Brain microvascular endothelial cell (primary cell): ENCODE measurements at places on chromosomes 2 and 18.

DNA sequence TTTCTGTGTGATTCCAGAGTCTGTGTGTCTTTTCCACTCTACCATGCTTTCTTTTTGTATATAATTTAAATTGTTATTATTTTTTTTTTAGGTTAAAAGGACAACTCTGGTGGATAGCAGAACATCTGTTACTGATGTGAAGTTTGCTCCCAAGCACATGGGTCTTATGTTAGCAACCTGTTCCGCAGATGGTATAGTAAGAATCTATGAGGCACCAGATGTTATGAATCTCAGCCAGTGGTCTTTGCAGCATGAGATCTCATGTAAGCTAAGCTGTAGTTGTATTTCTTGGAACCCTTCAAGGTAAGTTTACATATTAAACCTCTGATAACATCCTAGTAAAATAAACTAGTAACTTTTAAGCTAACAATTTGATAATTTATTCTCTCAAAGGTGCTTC, 15.3 kb downstream of the SEH1L start:
- no peak for DNase-seq

DNA sequence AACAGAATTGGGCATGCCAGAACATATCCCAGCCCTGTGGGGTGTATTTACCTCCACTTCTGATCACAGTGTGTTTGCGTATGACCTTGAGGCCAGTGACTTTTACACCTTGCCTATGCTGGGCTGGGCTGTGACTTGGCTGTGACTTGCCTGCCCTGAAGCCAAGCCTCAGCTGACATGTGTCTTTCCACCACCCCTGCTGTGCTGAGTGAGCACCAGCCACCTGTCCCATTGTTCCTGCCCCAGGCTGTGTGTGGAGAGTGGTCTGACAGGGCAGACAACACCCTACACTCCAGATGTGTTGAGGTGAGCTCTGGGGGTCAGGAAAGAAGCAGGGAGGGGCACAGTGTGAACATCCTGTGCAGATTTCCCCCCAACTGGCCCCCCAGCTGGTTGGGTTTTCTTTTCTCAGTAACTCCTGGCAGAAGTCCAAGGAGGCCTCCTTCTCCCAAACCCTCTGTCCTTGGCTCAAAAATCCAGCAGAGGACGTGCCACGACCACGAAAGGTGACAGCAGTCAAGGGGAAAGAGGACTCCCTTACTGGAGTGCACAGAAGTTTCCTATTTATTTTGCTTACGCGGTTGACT, 5.1 kb upstream of the STEAP3 start:
- DNase-seq: peak; percentile 53

GRCh38 chr2:101989740-101990460, 1.9 kb upstream of the IL1R2 start:
- DNase-seq: no peak

GRCh38 chr18:60755134-60755533, 382.6 kb upstream of the MC4R start:
- no peak for DNase-seq

- no peak for DNase-seq
These were observed 57.7 kb downstream of the CENPO start for GRCh38 chr2:24850944-24851343.

GRCh38 chr2:75424936-75425619, 135.7 kb downstream of the EVA1A start:
- no peak for DNase-seq

- DNase-seq: no peak
These were observed 234.4 kb upstream of the RBBP8 start for GRCh38 chr18:22698711-22699110.

- no peak for DNase-seq
These were observed 200.1 kb downstream of the NDUFA10 start for GRCh38 chr2:239824866-239825704.

DNA sequence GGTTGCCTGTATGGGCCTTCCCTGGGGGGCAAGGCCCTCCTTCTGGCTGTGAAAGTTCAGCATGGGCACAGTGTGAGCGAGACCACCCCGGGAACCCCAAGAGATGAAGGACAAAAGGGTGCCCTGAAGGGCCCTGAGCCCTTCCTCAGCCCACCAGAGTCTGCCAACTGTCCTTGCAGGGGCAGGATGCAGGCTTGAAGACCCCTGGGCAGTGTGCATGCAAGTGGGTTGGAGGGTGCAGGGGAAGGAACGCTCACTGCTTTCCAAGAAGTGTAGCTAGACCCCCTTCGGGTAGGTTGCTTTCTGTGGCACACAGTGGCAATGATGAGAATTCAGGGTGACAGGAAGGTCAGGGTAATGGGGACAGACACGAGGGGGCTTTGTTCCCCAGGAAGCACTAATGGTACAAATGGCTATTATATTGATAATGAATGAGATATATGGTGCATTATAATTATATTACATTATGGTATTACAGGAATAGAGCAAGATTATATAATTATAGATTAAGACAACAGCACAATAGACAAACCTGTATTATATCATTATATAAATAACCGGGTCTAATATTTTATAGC, 228.7 kb downstream of the ATAD2B start:
- no peak for DNase-seq

DNA sequence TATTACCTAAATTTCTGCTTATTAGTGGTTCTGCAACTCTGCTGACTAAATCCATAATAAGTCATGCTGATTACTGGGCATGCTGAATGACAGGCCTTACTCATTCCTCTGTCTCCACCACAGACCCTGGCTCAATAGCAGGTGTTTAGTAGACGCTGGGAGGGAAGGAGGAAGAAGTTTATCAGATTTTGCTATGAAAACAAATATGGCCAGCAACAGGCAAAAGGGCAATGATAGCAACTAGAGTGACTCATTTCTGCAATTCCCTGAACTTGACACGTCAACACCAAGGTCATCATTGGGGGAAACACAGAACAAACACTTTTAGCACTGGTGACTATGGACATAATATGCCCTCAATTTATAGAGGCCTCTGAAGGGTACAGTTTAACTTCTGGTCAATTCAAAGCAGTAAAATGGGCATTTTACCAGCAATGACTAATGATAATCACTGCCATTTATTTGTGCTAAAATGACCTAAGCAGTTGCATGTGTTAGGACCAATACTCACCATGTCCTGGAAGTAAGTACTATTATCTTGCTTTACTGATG, 35.2 kb downstream of the TMEM163 start:
- DNase-seq: no peak

DNA sequence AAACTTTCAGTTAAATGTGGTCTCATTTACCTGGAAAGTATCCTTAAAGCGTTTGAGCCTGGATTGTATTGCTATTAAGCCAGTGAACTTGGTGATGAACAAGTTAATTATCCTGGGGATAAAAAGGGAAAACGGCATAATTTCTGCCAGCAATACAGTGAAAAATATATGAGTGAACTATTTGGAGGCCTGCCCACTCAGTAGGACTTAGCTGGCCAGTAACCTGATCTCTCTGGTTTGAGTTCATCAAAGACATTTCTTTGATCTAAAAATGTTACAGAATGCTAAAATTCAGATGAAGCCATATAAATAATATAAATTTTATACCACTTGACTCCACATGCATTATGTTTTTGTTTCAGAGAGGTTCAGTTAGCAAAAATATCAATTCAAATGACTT, 241.1 kb upstream of the VWC2L start:
- DNase-seq: peak; percentile 5

GRCh38 chr2:67485431-67485830, 88.3 kb downstream of the ETAA1 start:
- DNase-seq: peak; percentile 34

GRCh38 chr18:59352250-59352855, 6.7 kb downstream of the LMAN1 start:
- DNase-seq: no peak

GRCh38 chr2:110840508-110840907, 108.1 kb downstream of the ACOXL start:
- no peak for DNase-seq

DNA sequence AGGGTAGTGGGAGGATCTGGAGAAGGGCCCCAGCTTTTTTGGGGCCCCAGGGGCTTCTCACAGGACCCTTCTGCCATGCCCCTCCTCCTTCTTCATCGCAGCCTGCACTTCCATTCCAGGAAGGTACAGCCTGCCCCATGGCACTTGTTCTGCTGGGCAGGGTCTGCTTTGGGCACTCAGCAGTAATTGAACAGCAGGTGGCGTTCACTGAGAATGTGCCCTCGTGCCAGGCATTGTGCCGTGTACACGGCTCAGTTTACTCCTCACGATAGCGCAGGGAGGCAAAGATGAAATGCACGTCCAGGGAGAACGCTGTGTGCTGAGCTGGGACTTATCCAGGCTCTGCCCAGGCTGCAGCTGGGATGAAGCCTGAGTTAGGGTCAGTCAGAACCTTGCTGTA, 54.8 kb upstream of the ASB18 start:
- DNase-seq: no peak

DNA sequence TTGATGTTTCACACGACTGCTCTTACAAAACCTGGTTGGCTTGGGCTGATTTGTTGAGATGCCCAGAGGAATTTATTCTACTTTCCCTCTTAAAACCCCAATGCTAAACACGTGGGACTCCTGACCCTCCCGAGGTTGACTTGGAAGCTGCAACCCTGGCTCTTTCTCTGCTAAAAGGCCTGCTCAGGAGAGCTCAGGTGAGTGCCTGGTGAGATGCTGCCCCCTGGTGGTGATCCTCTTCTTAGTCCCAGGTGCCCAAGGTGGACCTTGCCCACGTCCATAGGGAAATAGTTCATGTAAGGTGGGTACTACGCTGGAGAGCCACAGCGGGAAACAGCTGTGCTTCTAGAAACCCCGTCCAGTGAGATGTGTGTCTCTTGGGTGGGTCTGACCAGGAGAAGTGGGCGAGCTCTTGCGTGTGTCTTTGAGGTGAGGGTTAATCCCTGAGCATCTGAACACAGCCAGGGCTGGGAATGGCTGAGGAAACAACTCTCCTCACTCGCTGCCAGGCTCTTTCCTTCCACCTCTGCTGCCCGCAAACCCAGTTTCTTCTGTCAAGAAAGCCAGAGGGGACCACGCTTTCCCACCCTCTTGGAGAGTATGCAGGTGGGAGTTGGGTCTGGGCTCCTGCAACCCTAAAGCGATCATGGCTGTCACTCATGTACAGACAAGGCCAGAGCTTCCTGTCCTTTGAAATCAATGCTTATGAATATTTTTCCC, 25.5 kb upstream of the PXDN start:
- peak; percentile 45 for DNase-seq

GRCh38 chr2:175640655-175641054, 361.4 kb downstream of the LNPK start:
- no peak for DNase-seq

DNA sequence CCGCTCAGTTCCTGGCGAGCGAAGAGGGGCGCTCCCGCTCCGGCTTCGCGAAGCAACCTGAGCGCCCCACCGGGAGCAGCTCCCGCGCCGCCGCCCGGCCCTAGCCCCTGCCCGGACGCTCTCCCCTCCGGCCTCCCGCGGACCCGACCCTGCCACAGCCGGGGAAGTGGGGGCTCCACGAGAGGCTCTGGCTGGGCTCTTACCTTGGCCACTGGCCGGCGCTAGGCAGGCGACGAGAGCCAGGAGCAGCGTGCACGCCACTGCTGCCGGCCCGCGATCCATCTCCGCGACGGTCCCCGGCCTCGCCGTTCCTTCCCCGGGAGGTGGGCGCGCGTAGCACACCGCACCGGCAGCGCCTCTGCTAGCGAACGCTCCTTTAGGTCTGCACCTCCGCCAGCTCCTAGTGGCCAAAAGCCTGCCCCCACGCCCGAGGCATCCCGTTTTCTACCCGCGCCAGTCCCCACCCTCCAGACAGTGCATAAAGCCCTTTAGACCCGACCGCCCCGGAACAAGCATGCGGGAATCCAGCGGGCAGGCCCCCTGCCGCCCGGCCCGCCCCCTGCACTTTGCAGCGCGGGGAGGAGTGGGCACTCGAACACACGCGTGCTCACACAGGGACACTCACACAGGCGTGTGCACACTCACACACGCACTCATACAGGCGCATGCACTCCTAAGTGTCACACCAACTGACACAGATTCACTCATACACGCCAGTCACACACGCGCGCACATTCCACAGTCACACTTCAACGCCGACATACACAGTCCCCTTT, at the start of gene LRP2:
Gene LRP2 (minus strand): TSS at position 417 of the 776 bp plus-strand sequence. CDS start 135 bp downstream, at position 282.
- no peak for DNase-seq

- DNase-seq: no peak
These were observed 481.3 kb downstream of the PIK3C3 start for GRCh38 chr18:42436222-42436765.

DNA sequence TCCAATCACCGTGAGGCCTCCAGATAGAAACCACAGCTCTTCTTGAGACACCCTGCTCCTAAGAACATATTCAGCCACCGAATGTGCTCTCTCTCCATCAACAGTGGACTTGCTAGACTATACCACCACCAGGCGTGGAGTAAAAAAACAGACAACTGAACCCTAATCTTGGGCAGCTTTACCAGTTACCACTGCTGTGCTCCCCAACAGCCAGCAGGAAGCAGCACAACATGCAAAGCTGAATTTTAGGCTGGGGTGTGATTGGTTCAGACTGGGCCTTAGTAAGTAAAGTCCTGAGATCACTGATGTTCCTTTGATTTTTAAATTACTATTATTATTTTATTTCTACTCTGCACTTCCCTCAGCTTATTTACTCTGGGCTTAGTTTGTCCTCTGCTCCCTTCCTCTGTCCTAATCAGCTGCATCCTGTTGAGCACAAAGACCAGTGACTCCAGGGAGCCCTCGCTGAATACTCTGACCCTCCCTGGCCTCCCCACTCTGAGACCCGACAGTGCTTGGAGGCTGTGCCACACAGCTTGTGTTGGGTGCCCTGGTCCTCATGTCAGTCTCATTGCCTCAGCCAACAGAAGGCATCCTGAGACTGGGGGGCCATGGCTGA, 21.9 kb downstream of the MRPL35 start:
- peak; percentile 41 for DNase-seq

DNA sequence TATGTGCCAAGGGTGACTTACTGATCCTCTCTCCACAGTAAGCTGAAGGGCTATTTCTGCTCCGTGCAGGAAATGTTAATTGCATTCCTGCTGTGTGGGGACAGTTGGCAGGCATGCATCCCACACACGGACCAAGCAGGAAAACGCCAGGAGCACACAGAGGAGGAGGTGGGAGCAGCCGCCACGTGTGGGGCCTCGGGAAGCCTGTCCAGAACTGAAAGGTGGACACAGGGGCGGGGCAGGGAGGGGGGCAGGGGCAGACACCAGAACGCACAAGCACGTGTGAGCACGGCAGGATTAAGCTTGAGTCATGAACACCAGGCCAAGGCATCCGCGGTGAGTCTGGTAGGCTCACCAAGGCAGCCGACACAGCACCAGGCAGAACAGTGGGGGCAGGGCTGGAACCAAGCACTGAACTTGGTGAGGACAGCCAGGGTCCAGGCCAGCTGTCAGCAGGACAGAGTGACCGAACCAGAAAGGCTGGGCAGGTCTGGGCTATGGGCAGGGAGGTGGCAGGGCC, 177.1 kb downstream of the EIPR1 start:
- DNase-seq: peak; percentile 6

GRCh38 chr18:55778788-55779690, 191.0 kb upstream of the TCF4 start:
- DNase-seq: no peak

GRCh38 chr2:167928434-167928833, 319.0 kb downstream of the STK39 start:
- DNase-seq: no peak

DNA sequence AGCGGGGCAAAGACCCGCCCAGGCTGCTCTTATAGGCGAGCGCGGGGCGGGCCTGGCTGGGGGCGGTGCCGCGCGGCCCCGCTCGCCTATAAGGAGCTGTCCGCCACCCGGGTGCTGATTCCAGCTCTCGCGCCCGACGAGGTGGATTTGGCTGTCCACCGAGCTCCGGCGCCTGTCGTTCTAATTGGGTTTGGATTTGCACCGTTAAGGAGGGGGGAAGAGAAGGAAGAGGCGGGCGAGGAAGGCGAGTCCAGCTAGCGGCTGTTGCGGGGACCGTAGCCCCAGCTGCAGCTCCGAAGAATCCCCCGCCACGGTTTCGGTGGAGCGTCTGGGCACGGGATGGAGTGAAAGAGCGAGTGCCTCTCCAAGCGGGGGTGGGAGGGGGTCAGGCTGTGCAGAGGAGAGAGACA, at the start of gene CNTNAP5:
Gene CNTNAP5 (plus strand): TSS at position 117 of the 410 bp plus-strand sequence. CDS start 364 bp downstream, outside the sequence.
- DNase-seq: peak; percentile 6
